Adipocyte (in vitro differentiated cells): ENCODE measurements at places on chromosomes 4 and X.
A peak's percentile ranks its signal among the peaks of the same experiment; 100 is the strongest.

GRCh38 chr4:1874201-1874600 lies 3.0 kb downstream of the NSD2 start:
- no peak for DNase-seq

DNA sequence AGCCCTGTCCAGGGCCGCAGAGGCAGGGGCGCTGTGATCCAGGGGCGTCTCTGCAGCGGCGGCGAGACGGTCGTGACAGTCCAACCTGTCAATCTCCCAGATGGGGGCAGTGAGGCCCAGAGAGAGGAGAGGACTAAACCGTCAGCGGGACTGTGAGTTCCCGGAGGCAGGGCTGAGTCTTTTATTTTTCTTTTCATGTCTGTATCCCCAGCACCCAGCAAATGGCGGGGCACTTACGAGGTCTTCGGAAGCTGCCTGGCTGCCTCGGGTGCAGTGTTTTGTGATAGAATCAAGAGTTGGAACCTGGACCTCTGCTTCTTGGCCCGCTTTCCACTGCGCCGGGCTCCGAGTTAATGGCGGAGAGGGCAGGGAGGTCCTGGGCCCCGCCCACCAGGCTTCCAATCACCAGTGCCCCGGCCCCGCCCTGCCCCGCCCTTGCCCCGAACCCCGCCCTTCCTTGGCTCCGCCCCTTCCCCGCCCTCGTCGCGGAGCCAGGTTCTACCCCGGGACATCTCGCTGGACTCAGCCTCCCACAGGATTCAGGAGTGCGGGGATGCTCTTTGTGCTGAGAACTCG lies 35.3 kb upstream of the GRPEL1 start:
- DNase-seq: peak; percentile 89

DNA sequence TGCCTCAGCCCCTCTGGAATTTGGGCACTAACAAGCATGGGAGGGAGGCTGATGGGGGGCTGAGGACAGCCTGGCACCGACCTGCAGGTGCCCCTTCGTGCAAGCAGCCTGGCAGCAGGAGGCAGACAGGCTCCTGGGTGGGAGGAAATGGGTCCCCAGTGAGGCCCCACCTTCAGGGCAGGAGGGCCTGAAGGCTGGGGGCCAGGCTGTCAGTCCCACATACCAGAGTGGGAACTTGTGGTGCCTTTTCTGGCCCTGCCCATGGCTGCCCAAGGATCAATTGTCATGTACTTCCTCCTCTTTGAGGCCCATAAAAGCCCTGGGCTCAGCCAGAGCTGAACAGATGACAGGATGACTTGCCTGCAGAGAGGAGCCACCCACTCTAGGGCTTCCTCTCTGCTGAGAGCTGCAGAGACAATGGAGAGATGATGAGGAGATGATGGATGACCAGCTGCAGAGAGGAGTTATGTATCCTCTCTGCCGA lies 141.0 kb downstream of the PDHA2 start:
- DNase-seq: no peak

- no peak for DNase-seq
These were observed 39.8 kb downstream of the GRIA3 start for GRCh38 chrX:123223859-123224258.

GRCh38 chr4:95360256-95360903 lies 188.4 kb downstream of the UNC5C start:
- DNase-seq: peak; percentile 4

- no peak for DNase-seq
These were observed 382.3 kb upstream of the HTR2C start for GRCh38 chrX:114201622-114202021.

- DNase-seq: no peak
These were observed 20.6 kb downstream of the NKX1-1 start for GRCh38 chr4:1385373-1386340.

GRCh38 chr4:40122941-40123340 lies 66.3 kb downstream of the N4BP2 start:
- no peak for DNase-seq
